ENCODE measurements at places on chromosomes 12 and 14.

- DNase-seq, result no peak
These were observed 38.4 kb downstream of the MLXIP start for GRCh38 chr12:122116707-122117535.

DNA sequence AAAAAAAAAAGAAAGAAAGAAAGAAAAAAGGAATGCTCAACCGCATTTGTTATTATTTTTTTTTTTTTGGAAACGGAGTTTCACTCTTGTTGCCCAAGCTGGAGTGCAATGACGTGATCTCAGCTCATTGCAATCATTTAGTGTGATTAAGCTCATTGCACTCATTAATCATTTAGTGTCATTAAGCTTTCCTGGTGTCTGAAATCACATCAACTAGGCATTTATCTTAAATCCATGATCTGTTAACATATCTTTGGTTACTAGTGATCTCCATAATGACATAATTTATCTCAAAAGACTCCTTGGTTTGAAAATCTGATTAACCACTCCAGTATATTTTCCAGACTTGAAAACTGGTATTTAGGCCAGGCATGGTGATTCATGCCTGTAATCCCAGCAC lies 26.3 kb downstream of the ETFBKMT start:
- DNase-seq, result no peak

- DNase-seq, result no peak
These were observed 8.7 kb downstream of the RFC5 start for GRCh38 chr12:118025168-118025567.

DNA sequence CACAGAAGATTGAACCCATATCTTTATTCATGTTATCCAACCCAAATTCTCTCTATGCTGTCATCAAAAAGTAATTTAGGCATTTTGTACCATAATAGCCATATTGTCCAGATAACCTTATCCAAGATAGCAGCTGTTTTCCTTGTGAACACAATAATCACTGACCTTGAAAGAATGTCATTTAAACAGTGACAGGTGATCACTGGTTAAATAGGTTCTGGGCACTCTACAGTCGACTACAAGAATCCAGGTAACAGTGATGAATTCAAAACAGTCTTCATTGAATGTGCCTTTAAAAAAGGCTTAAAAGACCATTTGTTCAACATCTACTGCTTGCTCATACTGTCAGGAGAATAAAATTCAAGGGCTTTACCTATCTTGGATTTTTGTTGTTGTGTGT lies 4.6 kb upstream of the SPX start:
- no peak for DNase-seq

DNA sequence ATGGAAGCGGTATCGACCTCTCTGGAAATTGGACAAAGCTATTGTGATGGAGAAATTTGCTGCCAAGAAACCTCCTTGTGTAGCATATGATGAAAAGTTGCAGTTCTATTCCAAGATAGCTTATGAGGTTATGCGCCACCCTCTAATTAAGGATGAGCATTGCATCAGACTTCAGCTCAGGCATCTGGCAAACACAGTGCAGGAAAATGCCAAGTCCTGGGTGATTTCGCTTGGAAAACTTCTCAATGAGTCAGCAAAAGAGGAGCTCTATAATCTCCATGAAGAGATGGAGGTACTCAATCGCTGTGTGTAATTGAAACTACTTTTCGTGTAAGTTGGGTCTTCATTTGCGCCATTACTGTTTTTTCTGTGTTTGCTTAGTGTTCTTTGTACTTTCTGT lies 51.2 kb downstream of the DNAH10 start:
- no peak for DNase-seq

DNA sequence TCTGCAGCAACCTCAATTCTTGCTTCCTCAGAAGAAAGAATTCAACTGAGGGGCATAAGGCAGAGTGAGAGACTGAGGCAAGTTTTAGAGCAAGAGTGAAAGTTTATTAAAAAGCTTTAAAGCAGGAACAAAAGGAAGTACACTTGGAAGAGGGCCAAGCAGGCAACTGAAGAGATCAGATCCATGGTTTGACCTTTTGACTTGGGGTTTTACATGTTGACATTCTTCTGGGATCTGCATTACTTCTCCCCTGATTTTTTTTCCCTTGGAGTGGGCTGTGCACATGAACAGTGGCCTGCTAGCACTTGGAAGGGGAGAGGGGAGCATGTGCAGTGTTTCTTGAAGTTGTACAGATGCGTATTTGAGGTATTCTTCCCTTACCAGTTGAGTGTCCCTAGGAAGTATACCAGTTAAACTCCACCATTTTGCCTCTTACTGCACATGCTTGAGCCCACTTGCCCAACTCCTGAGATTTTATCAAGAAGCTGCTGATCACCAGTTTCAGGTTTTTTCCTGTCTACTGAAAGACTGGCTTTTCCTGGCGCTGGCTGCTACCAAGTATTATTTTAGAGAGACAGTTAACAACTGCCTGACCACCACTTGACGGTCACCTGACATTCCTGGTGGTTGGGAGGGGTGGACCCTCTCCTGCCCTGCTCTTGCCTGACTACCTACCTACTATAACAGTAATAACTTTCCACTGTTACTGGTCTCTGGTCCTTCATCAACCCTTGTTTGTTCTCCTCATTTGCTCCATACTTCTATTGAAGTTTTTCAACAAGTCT lies 26.0 kb upstream of the TMTC2 start:
- no peak for DNase-seq

DNA sequence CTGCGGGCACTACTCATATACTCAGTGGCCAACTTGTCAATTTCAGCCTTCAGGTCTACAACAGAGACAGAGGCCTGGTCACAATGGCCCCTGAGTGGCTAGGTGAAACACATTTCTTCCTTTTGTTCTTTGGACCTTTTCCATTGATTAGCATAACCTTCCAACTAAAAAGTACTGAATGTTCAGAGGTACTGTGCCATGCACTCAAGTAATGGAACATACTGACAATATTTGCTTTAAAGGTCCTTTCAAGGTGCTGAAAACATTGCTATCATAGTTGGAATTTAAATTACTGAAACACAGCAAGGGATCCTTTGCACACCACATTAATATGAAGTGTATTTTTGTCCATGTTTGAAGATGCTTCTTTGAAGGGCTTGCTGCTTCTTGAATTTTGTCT lies 6.1 kb upstream of the ACRBP start:
- DNase-seq, result no peak

- no peak for DNase-seq
These were observed 478.2 kb downstream of the TMEM117 start for GRCh38 chr12:44314007-44314500.

- DNase-seq, result no peak
These were observed 4.2 kb downstream of the ACTN1 start for GRCh38 chr14:68974759-68975347.

DNA sequence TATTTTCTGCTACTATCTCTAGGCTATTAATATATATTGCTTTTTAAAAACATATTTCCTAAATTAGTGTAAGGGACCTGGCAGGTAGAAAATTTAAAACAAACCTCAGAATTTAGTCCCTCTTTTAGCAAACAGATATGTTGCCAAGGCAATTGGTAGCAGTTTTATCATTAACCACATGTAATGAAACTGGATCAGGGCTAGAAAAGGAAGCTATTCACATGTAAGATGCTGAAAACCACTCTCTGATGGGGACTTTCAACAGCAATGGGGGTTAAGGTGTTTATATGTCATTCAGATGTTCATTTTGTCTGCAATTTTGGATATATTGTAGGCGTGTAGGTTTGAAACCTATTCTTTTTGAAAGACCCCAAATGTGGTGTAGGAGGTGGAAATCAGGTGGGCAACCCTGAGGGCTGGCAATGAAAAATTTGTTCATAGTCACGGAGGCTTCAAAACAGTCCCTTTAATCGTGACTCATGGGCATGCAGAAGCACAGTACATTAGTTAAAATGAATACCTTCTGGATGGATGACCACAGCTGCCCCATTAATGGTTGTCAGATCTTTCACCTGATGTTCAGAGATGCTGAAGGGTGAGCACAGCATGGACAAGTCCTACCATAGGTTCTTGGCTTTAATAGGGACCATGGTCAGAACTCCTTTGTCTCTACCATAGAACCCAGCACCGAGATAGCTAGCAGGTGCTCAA lies 5.9 kb upstream of the PKP2 start:
- no peak for DNase-seq

- no peak for DNase-seq
These were observed 183.6 kb upstream of the PZP start for GRCh38 chr12:9391815-9392214.

DNA sequence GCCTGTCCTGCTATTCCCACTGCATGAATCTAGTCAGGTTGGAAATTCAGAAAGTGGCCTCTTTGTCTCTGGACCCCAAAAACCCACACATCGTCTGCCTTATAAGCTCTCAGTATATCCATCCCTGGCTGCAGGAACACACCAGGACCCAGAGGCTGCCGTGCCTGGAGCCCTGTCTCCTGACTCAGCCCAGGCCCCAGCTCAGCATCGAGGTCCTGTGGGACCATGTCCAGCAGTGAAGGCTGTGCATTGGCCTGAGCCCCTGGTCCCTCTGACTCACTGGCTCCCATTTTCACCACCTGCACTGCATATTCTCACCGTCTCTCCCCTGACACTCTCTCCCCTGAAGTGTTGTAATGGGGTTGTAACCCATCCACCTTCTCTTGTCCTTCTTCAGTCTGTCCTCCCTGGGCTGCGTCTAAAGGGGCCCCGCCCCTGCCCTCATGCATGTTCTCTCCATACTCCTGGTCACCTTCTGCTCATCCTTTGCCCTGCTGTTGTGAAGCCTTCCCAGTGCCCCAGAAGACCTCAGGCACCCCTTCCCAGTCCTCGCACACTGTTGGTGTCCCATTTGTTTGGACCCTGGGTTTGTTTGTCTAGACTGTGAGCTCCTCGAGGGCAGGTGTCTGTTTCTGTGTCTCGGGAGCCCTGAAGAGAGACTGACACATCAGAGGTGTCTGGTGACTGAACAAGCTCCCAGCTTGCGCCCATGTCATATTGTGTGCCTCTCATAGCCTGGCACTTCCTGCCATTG lies 43.8 kb downstream of the EVL start:
- DNase-seq, result no peak

GRCh38 chr12:66984962-66985361 lies 284.2 kb upstream of the CAND1 start:
- DNase-seq, result no peak

All from GM12892 (cell line).